Activated T-helper 1 cell treated with anti-CD3 and anti-CD28 coated beads, Interleukin-2, amount 50 U/mL, for 16 hours (primary cell): ENCODE measurements at places on chromosomes 6 and 20.
A peak's percentile ranks its signal among the peaks of the same experiment; 100 is the strongest.

GRCh38 chr6:16061818-16062217 lies 67.1 kb upstream of the MYLIP start:
- no peak for DNase-seq

DNA sequence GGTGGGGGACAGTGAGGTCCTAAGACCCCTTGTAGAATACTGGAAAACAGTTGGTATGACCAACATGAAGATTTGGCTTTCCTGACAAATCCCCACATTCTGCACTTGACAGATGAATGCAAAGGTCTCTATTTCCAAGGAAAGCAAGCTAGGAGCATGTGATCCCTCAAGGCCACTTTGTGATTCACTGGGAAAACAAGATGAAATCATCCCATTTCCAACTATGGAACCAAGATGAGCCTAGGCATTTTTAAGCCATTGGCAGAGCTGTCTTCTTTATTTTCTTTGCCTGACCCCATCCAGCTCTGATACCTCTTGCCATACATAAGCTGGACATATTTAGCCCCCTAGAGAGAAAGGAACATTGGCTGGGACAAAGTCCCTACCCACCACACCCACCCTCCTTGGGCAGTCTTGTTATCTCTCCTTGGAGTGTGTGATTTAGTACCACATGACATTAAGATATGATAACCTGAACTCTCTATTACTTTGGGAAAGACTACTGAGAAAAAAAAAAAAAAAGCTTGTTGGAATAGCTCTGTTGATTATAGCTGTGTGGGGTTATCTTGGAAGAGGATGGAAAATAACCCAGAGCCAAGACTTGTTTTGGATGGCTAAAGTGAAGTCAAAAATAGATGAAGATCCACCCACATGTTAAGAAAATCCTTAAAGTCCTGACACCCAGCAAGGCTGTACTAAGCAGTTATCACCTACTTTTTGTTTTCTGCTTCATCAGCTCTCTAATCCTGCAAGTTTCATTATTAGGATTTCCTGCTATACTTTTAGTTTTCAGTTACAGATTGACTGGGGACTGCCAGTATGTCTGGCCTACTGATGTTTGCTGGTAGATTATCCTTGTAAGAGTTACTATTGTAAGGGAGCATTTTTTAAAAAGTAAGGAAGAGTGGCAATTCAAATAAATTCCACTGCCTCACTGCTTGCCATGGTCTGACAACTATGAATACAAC lies 90.1 kb upstream of the PREP start:
- DNase-seq: no peak

GRCh38 chr20:2871661-2872458 lies 1.4 kb upstream of the PTPRA start:
- peak; percentile 7 for DNase-seq

GRCh38 chr6:121436960-121437850 lies 1.8 kb downstream of the GJA1 start:
- no peak for DNase-seq

DNA sequence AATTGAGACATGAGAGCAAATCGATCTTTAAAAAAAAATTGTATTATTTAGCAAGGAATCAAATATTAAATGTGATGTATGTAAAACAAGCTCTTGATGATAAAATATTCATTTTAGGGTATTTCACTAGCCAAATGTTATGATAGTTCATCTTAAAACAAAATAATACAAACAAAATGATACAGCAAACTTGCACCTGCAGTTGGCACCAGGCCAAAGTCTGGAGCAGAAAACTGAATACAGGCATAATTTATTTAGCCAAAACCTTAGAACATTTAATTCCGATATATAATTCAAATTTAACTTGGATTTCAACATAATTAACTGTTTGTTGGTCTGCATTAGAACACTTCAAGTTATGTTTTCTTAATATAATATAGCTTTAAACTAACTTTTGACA lies 60.9 kb downstream of the EPHA7 start:
- DNase-seq: no peak
